ENCODE measurements at places on chromosomes 1 and 21.

DNA sequence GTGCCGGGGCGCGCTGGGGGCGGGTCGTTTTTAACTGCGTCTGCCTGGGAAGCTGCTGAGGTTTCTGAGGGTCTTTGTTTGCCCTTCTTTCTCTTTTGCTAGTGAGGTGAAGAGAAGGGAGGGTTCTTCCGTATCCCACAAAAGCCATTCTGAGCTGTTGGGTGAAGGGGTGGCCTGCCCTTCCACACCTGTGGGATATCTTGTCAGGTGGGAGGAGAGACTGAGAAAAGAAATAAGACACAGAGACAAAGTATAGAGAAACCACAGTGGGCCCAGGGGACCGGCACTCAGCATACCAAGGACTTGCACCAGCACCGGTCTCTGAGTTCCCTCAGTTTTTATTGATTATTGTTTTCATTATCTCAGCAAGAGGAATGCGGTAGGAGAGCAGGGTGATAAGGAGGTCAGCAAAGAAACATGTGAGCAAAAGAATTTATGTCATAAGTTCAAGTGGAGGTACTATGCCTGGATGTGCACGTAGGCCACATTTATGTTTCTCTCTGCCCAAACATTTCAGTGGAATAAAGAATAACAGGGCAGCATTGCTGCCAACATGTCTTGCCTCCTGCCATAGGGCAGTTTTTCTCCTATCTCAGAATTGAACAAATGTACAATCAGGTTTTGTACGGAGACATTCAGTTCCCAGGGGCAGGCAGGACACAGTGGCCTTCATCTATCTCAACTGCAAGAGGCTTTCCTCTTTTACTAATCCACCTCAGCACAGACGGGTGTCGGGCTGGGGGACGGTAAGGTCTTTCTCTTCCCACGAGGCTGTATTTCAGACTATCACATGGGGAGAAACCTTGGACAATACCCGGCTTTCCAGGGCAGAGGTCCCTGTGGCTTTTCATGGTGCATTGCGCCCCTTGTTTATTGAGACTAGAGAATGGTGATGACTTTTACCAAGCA lies 972 bp downstream of the PGBD2 start:
- no peak for DNase-seq

- DNase-seq, result no peak
Observed at GRCh38 chr1:16478091-16478490, 36.0 kb downstream of the RNU1-1 start.

DNA sequence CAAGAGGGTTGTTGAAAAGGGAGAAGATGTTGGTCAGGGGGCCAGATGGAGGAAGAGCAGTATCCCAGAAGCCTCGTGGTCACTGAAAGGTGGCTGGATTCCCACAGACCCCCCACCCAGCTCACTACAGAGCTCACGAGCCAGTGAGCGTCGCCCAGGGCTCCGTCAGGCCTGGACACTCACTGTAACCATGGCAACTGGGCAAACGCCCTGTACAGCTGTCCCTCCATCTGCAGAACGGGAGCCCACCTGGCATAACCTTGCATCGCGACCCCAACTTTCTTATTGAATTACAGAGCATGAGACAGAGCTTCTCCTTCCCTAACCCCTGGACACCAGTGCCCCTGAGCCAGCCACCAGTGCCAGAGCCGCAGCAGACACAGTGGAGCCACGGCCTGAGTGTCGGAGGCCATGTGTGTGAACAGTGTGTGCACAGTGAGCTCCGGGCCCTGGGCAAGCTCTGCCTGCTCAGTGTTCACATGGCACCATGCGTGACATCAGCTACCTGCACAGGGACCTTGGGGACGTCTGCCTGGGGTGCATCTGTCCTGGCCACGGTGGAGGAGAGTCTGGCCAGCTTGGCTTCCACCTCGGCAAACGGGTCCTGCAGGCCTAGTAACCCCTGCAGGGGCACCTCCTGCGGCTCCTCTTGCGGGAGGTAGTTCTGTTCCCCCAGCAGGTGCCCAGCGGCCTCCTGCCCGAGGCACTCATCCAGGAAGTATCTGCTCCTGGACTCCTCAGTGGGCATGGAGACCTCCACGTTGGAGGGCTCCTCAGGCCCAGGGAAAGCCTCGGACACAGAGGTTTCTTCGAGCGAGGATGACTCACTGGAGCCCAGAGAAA lies 25.9 kb upstream of the DDOST start:
- no peak for DNase-seq

DNA sequence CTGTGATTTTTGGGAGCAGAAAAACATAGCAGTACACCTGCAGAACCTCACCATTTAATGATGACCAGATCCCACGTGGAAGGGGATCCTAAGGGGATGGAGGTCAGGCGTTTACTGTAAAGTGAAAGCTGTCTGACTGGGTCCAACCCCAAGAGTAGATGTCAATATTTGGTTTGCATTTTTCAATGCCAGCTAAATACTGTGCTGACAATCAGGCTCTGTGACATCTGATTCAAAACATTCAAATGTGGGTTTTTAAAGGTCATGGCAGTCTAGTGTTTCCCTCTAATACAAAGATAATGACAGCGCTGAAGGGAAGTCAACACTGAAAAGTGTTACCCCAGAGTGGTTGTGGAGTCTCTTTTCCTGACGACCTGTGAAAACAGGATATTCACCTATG lies 68.1 kb downstream of the SPAG17 start:
- no peak for DNase-seq

- no peak for DNase-seq
Observed at GRCh38 chr1:30968220-30968971, 59.8 kb upstream of the SDC3 start.

GRCh38 chr1:167856711-167857418 lies 57.1 kb downstream of the ADCY10 start:
- no peak for DNase-seq

GRCh38 chr1:209703834-209704504 lies 677 bp upstream of the HSD11B1 start:
- DNase-seq, result no peak

Data from activated CD8-positive, alpha-beta memory T cell treated with anti-CD3 and anti-CD28 coated beads for 1 hour (primary cell).